ENCODE measurements at places on chromosomes 7 and 10.

DNA sequence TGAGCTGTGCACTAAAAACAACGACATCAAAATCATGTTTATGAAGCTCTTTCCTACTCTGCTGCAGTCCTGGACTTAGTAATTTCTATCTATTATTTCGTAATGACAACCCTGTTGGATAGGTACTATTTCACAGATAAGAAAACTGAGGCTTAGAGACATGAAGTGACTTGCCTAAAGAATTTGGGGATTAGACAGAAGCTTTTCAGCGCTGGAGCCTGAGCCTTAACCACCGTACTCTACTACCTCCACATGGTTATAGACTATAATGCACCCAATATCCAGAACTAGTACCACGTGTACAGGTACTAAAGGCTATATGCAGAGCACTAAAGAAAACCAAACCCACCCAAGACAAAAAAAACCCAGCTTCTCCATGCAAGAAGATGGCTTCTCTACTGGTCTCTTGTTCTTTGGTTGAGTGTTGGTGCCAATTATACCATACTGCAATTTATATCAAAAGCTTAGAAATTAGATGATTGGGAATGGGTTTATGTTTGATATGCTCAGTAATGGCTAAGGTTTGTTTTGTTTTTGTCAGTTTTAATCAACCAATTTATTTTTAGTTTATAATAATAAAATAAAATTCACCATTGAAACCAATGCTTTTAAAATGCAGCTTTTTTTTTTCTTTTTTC is 6.5 kb upstream of the SNX10 start:
- no peak for DNase-seq

DNA sequence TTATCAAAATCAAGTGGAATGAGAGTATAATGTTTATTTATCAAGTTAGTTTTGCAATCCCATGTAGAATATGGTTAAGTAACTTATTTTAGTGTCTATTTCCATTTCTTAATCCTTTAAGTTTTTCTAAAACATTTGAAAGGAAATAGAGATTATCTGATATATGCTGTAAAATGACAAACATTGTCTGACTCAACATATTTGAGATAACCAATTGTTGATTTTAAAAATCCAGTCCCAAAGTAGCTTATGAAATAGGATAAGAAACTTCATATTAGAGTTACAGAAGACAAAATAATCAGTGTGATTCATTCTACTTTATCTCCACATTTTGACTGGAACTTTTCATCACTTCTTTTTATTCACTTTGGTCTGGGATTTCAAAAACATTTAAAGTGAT is 38.7 kb upstream of the CDK1 start:
- DNase-seq = no peak

DNA sequence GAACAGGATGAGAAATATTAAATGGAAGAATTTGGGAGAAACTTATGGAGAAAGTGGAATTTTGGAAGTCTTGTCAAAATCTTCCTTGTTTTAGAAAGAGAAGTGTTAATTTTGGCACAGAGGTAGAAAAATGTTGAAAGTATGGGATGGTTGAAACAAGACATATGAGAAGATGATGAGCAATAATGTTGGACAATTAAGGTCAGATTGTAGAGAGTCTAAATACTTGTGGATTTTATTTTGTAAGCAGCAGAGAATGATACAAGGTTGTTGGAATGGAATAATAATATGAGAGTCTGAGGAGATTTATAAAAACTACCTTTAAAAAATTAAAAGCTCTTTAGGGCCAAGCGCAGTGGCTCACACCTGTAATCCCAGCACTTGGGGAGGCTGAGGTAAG is 34.6 kb downstream of the PHTF2 start:
- DNase-seq = no peak

- DNase-seq = no peak
Observed at GRCh38 chr7:22174574-22174953, 182.4 kb downstream of the RAPGEF5 start.

GRCh38 chr7:110336423-110336822 is 754.5 kb upstream of the LRRN3 start:
- DNase-seq = no peak

DNA sequence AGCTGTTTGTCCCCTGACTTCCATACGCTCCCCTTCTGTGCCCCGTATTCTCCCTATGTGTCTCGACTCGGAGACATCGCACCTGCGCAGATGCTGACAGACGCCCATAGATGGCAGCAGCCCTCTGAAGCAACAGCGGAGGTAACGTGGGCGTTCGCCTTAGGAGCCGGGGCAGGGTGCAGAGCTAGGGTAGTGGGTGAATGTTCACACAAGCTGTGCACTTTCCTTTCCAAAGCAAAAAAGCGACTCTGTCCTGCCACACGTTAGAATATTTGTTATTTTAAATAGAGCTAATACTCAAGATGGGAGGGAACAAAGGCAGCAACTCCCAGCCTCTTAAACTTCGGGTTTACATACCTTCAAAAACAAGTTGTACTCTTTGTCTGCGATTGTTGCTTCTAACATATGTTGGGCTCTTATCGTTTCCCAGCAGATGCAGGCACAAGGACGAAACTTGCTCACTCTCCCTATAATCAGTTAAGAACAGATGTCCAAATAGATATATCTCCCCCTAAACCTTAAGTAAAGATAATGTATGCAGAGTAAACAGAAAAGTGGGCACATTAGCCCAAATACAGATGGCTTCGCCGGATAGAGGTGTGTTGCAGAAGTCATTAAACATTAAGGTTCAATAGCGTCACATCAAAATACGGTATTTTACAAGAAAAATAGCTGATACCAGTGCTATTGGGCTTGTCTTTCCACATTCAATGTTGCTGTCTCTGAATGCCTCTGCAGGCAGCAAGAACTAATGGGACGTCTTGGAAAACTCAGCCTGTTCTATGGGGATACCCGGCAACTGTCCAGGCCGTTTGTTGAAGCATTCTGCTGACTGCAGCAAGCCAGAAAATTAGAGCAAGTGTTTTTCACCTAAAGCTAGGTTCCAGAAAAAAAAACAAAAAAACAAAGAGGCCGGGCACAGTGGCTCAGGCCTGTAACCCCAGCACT is 340.3 kb upstream of the PRKCQ start:
- peak; percentile 63 for DNase-seq

DNA sequence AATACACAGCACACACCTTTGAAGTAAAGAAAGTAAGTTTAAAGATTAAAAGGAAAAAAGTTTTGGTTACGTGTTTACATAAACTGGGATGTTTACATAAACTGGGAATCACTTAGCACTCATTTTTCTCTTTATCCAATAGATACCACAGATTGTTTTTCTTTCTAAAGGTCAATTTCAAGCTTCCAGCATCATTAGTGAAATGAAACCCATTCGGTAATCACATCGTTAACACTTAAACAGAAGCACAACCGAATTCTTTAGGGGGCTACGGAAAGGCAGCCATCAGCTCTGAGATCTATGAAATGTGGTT is 1.1 kb downstream of the ODAD2 start:
- no peak for DNase-seq

- DNase-seq = no peak
Observed at GRCh38 chr10:107544706-107545520, 380.4 kb upstream of the SORCS1 start.

DNA sequence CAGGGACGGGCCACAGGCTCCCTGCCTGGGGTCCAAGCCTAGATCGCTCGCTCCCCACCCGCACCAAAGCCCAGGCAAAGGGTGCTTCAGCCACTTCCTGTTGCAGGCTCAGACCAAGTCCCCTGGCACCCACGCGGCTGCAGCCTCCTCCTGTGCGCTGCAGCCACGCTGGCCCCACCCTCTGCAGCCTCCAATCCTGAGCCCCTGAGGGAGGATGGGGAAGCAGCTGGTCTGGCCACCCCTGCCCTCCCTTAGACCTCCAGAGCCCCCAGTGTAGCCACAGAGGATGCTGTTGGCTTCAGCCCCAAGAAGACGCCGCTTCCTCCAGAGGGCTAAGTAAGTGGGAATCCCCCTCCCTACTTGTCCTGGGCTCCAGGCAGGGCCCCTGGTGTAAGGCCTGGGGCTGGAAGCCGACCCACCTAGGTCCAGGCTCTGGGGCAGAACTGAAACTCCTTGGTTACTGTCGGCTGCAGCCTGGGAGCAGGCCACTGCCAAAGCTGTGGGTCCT is 9.4 kb downstream of the LIMK1 start:
- no peak for DNase-seq

DNA sequence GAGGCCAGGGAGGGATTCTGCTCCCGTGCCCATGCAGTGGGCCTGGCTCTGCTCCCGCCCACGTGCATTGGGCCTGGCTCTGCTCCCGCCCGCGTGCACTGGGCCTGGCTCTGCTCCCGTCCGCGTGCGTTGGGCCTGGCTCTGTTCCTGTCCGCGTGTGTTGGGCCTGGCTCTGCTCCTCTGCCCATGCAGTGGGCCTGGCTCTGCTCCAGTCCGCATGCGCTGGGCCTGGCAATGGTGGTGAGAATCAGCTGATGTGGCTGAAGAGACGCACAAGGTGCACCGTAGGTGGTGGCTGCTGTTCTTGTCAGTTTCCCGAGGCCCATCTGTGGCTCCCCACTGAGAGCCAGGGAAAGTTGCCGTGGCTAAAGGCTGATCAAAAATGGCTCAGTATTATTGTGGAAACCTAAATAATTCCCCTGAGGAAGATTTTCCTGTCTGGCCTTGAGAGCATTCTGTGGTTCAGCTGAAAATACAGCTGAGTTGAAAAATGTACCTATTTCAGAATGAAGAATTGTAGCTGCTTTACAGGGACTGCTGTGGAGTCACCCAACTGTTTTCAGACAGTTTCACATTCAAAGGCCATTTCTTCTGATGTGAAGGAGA is 572.4 kb downstream of the GLRX3 start:
- no peak for DNase-seq
